ENCODE measurements at places on chromosomes 6 and 20.

GRCh38 chr6:169984181-169985120 is 233.0 kb downstream of the ERMARD start:
- no peak overlapping the region for H3K27ac ChIP-seq
- DNase-seq = no peak
- H3K4me1 ChIP-seq = no peaks in the 10 kb centered on the region
- H3K4me3 ChIP-seq = no peak overlapping the region
- no peaks in the 10 kb centered on the region for H3K36me3 ChIP-seq

DNA sequence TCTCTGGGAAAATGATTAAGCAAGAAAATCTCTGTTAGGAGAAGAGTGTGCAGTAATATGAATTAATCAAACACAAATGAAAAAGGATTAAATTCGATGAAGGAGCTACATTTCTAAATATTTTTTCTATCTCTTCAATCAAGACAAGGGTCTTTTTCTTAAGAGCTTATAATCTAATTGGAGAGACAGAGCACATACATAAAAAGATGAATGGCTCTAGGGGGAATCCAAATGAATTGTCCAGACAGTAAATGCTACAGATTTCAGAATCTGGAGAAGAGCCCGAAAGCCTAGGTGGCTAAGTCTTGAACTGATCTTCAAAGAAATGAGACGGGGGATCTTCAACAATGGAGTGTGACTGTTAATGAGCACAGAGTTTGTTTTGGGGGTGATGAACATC is 723.6 kb downstream of the UTRN start:
- no peak overlapping the region for H3K27ac ChIP-seq
- H3K4me1 ChIP-seq = no peaks in the 10 kb centered on the region
- no peak overlapping the region for H3K4me3 ChIP-seq
- H3K27me3 ChIP-seq = peaks cover 4% of the 10 kb centered on the region
- DNase-seq = no peak
- no peaks in the 10 kb centered on the region for H3K36me3 ChIP-seq

DNA sequence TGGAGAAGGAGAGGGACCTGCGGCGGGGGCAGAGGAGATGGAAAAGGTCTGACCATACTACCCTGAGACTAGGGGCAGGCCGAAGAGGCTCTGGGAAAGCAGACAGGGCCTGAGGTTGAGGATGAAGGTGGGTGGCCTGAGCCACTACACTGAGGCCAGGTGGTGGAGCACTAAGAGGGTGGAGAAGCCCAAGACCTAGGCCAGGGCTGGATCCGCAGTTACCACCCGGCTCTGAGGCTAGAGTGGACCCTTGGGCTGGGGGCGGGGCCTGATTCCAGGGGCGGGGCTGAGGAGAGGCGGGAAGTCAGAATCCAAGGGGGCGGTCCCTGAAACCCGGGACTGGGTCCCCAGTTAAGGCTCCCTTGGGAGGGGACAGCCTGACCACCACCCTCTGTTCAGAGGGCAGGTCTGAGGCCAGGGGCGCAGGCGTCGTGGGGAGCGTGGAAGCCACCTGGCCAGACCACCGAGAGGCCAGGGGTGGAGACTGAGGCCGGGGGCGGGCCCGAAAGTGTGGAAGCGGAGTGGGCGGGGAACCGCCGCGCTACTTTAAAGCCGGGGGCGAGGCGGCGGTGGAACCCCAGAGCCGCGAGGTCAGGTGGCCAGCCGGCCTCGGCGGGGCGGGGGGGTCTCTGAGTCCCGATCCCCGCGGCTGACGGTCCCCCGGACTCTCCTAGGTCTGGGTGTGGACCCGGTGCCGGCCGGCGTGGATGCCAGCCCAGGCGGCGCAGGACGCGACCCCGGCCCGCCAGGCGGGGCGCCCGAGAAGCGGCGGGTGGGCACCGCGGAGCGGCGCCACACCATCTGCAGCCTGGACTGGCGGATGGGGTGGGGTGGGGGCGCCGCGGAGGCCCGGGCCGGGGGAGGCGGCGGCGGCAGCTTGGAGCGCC is 8.3 kb downstream of the CCM2L start:
- DNase-seq = no peak
- H3K27ac ChIP-seq = no peak overlapping the region
- 0 out of 2 replicates have a peak, but pooled peaks cover 3% of the 10 kb centered on the region for H3K4me1 ChIP-seq
- H3K27me3 ChIP-seq = peaks cover 3% of the 10 kb centered on the region

DNA sequence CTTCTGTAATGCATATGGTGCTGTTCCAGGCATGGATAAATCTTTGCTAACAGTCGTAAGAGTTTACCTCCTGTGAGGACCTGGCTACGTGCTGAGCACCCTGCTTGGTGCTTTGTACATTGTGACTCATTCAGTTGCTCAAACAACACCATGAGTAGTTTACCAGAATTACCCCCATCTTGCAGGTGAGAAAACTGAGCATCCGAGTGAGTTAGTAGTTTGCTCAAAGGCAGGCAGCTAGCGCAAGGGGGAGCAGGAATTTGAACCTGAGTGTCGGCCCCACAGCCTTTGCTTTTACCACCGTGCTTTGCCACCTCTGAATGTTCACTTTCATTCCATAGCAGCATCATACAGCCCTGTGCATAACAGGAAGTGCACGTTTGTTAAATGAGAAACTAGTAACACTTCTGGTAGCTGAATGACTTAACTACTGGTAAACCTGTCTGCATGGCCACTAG is 121.9 kb downstream of the MTHFD1L start:
- no peaks in the 10 kb centered on the region for H3K4me1 ChIP-seq
- DNase-seq = no peak
- no peaks in the 10 kb centered on the region for H3K27me3 ChIP-seq
- peaks cover 45% of the 10 kb centered on the region for H3K36me3 ChIP-seq
- H3K4me3 ChIP-seq = no peak overlapping the region

- DNase-seq = no peak
- H3K36me3 ChIP-seq = no peaks in the 10 kb centered on the region
- H3K27me3 ChIP-seq = peaks cover 10% of the 10 kb centered on the region
- H3K27ac ChIP-seq = no peak within 1 kb of the TSS
- peaks cover 28% of the 10 kb centered on the region for H3K4me1 ChIP-seq
These were observed at the start of gene MTCL3 for GRCh38 chr6:127518710-127519468. Gene MTCL3, minus strand, starts transcription at chr6:127519335.

DNA sequence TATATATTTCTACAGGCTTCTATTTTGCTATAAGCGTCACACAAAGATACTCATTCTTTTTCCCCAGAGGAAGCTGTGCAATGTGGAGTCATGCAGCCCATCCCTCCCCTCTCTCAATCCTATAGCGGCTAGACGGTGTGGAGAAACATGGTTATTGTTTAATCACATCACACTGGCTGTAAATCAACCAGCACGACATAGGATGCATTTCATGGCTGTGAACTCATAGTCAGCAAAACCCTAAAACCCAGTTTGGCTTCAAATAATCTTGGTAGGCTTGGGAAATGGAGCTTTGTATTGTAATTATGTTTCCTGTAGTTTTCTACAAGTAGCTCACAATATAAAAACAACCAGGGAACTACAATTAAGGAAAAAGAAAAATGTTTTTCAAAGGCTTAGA is 16.8 kb downstream of the FOXC1 start:
- no peaks in the 10 kb centered on the region for H3K36me3 ChIP-seq
- DNase-seq = no peak
- H3K27me3 ChIP-seq = no peaks in the 10 kb centered on the region
- no peaks in the 10 kb centered on the region for H3K4me1 ChIP-seq
- no peak overlapping the region for H3K27ac ChIP-seq

- no peak overlapping the region for H3K27ac ChIP-seq
- H3K36me3 ChIP-seq = no peaks in the 10 kb centered on the region
- H3K4me1 ChIP-seq = no peaks in the 10 kb centered on the region
- H3K4me3 ChIP-seq = no peak overlapping the region
These were observed 101.0 kb downstream of the KIF16B start for GRCh38 chr20:16472045-16472872.

GRCh38 chr6:41505122-41506049 is 40.8 kb upstream of the FOXP4 start:
- DNase-seq = peak; percentile 10
- no peaks in the 10 kb centered on the region for H3K36me3 ChIP-seq
- no peaks in the 10 kb centered on the region for H3K4me1 ChIP-seq
- H3K4me3 ChIP-seq = no peak overlapping the region
- H3K27ac ChIP-seq = no peak overlapping the region

DNA sequence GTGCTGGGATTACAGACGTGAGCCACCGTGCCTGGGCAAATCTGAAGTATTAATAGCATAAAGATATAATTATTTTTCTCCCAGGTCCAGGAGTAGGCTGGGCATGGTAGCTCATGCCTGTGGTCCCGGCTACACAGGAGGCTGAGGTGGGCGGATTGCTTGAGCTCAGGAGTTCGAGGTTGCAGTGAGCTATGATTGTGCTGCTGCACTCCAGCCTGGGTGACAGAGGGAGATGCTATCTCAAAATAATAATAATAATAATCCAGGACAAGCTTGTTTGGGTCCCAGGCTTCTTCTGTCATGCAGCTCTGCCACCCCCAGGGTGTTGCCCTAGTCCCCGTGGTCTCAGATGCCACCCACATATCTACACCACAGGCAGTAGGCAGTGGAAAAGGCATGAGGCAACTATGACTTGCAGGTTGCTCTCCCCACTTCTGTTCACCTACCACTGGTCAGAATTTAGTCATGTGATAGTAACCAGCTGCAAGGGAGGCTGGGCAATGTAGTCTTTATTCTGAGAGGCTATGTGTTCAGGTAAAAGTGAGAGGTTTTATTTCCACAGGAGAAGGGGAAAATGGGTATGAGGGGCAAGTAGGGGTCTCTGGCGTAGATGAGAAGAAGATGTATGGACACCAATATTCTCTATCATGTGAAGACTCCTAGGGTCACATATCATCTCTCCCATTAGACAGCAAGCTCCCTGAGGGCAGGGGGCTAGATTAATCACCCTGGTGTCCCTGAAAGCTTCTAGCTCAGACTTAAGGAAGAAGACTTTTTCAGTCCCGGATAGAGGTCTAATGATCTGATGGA is 25.7 kb downstream of the TCF15 start:
- DNase-seq = no peak
- H3K4me1 ChIP-seq = no peaks in the 10 kb centered on the region
- H3K27ac ChIP-seq = no peak overlapping the region

DNA sequence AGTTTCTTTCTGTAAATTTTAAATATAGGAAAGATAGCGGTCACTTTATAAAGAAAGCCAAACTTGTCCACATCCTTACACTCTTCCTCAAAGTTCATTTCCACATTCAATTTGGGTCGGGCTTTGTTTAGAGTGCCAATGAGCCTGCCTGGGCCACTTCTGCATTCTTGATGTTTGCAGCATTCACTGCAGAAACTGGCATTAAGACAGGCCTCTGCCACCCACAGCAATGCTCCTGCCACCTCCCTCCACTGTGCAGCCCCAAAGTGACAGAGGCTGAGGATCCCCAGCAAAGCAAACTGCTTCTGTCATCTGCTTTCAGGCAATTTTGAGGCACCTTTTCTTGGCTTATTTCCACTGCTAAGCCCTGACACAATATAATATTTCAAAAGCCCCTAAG is 61.2 kb downstream of the TNFAIP3 start:
- no peaks in the 10 kb centered on the region for H3K36me3 ChIP-seq
- DNase-seq = peak; percentile 74
- H3K4me1 ChIP-seq = peaks cover 48% of the 10 kb centered on the region
- no peaks in the 10 kb centered on the region for H3K27me3 ChIP-seq
- H3K27ac ChIP-seq = peak overlapping the region; percentile 96
